Sigmoid colon (tissue), 7 donors: ENCODE measurements at places on chromosomes 1 and 21. TPM values are rescaled to one million over a fixed set of nuclear protein-coding genes. Genes with fewer than 3 reads are reported as not detected.

Gene RER1
- 49.0 TPM for total RNA-seq

DNA sequence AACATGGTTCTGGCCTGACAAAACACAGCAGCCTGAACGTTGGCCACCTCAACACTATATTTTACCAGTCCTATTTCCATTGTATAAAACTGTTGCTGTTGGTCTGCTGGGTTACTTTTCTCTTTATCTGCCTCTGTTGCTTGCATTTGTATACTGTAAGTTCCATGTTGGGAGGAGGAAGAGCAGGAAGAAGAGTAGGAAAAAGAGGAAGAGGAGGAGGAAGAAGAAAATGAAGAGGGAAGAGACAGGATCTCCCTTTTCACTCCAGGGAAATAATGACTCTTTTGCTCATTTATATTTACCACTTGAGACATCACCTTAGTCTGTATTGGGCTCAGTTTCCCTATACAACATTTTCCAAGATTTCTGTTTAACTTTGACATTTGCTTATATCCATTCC is 134.2 kb downstream of the PTPRC start:
- H3K36me3 ChIP-seq = no peaks in the 10 kb centered on the region
- no peaks in the 10 kb centered on the region for H3K4me1 ChIP-seq
- H3K27me3 ChIP-seq = no peaks in the 10 kb centered on the region

- no peak overlapping the region for H3K4me3 ChIP-seq
- DNase-seq = no peak
- no peaks in the 10 kb centered on the region for H3K27me3 ChIP-seq
- no peaks in the 10 kb centered on the region for H3K4me1 ChIP-seq
Measured at GRCh38 chr1:85128316-85128715, 72.5 kb downstream of the SYDE2 start.

DNA sequence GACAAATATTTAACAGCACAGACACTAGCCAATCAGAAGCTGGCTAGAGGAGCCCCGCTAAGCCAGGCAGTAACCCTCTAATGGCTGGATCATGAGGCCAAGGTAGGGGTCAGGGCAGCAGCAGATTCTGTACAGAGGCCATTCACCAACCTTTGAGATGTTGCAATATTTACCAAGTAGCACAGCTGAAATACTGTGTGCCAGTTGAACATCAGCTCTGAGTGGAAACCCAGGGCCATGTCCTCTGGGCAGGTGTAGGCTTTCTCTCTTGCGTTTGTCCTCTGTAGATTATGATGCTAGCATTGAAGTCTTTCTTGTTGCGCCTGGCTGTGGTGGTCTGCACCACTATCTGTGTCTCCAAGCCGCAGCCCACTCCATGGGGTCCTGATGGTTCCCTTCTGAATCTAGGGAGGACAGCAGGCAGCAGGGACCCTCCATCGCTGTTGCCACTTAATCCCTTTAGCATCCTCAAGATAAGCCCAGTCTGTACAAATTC is 2.5 kb upstream of the COG2 start:
- no peak for DNase-seq
- H3K27me3 ChIP-seq = no peaks in the 10 kb centered on the region
- no peak overlapping the region for H3K27ac ChIP-seq
- H3K4me1 ChIP-seq = no peaks in the 10 kb centered on the region
- no peak overlapping the region for H3K4me3 ChIP-seq

DNA sequence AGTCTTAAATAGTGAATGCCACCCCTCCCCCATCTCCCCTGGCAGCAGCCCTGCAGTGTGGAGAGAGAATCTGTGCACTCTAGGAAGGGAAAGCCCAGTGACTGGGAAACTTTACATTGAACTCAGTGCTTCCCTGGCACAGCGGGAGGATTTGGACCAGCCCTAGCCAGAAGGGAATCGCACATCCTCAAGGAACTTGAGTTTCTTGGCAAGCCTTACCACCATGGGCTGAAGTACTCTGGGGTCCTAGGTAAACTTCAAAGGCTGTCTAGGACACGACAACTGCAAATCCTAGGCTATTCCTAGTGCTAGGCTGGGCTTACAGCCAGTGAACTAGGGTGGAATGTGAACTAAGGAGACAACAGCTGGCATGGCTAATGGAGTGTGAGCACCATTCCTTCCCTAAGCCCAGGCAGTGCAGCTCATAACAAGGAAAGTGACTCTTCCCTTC is 88.3 kb downstream of the COL24A1 start:
- no peaks in the 10 kb centered on the region for H3K27me3 ChIP-seq
- H3K36me3 ChIP-seq = no peaks in the 10 kb centered on the region
- H3K27ac ChIP-seq = no peak overlapping the region
- DNase-seq = peak; percentile 54
- no peaks in the 10 kb centered on the region for H3K4me1 ChIP-seq
- no peak overlapping the region for H3K4me3 ChIP-seq

- H3K4me3 ChIP-seq = no peak overlapping the region
- no peak overlapping the region for H3K27ac ChIP-seq
- no peaks in the 10 kb centered on the region for H3K27me3 ChIP-seq
- H3K36me3 ChIP-seq = no peaks in the 10 kb centered on the region
- DNase-seq = no peak
Measured at GRCh38 chr21:31136891-31137290, 98.6 kb upstream of the KRTAP19-8 start.

DNA sequence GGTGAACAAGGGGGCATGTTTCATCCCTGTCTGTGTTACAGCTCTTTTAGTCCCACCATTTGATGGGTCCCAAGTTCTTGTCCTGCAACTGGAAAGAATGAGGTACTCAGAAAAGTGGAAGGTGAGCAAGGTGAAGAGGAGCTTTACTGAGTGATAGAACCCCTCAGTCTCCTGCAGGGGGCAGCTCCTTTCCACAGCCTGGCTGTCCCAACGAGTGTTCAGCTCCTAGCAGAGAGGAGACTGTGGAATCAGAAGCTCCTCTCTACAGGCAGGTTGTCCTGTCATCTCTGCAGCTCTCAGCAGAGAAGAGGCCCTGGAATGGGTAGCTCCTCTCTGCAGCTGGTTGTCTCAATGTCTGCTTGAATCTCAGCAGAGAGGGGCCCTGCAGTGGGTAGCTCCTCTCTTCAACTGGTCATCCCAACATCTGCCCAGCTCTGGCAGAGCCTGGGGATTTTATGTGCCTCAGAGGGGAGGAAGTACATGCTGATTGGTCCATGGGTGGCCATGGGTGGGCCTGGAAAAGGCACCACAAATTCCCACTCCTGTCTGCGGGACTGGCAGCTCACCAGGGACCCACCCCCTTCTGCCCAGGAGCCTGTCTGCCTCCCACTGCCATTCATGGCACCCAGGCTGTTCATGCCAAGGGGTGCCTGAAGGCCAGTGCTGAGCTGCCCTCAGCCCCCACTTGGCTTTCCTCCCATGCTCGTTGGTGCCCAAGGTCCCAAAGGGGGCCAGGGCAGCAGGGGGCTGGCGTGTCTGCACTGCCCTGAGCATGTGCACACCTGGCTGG is 25.7 kb downstream of the LDLRAD1 start:
- no peak overlapping the region for H3K27ac ChIP-seq
- no peak overlapping the region for H3K4me3 ChIP-seq
- H3K36me3 ChIP-seq = no peaks in the 10 kb centered on the region
- no peaks in the 10 kb centered on the region for H3K4me1 ChIP-seq
- DNase-seq = no peak

DNA sequence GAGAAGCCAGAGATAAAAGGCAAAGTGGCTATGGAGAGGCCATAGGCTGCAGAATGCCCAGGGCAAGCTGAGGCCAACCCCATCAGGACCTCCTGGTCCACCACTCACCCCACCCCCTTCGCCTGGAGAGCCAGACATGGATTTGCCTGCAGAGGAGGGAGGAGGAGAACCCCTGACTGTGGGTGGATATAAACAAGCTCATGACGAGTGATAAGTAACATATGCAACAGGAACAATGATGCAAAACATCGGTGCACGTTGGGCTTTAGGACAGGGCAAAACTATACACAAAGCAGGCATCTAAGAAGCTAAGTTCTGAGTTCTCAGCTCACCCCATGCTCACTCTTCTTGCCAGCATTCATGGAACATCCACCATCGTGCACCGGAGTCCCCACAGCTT is 150.3 kb downstream of the ETS2 start:
- no peaks in the 10 kb centered on the region for H3K27me3 ChIP-seq
- peaks cover 24% of the 10 kb centered on the region for H3K4me1 ChIP-seq
- DNase-seq = no peak
- H3K4me3 ChIP-seq = no peak overlapping the region
- no peak overlapping the region for H3K27ac ChIP-seq

- no peak for DNase-seq
- no peak overlapping the region for H3K4me3 ChIP-seq
- H3K36me3 ChIP-seq = peaks cover 69% of the 10 kb centered on the region
- no peaks in the 10 kb centered on the region for H3K4me1 ChIP-seq
Measured at GRCh38 chr1:44336668-44337067, 18.4 kb downstream of the ERI3 start.

- H3K36me3 ChIP-seq = no peaks in the 10 kb centered on the region
- no peak overlapping the region for H3K4me3 ChIP-seq
- no peak for DNase-seq
- no peaks in the 10 kb centered on the region for H3K27me3 ChIP-seq
Measured at GRCh38 chr1:9902060-9902452, 8.0 kb downstream of the CTNNBIP1 start.

- peak; percentile 84 for DNase-seq
- H3K4me1 ChIP-seq = no peaks in the 10 kb centered on the region
- no peak overlapping the region for H3K27ac ChIP-seq
Measured at GRCh38 chr1:111275079-111275478, 15.6 kb upstream of the CHIA start.
